ENCODE measurements at places on chromosomes 13 and 19. TPM values are rescaled to one million over a fixed set of nuclear protein-coding genes. Genes with fewer than 3 reads are reported as not detected.

Gene CDKN2D
- total RNA-seq = 6.2 TPM

DNA sequence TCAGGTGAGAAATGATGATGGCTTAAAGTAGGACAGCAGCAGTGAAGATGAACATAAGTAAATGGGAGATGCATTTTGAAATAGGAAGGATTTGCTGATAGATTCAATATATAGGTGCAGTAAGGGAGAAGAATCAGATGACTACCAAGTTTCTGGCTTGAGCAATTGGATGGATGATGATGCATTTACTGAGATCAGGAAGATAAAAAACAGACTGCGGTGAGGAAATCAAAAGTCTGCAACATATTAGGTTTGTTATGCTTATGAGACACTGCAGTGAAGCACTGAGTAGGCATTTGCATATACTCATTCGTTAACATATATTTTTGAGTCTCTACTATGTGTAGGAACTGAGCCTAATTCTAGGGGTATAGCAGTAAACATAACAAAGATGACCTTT, 184.2 kb downstream of the LACC1 start:
- DNase-seq = no peak

DNA sequence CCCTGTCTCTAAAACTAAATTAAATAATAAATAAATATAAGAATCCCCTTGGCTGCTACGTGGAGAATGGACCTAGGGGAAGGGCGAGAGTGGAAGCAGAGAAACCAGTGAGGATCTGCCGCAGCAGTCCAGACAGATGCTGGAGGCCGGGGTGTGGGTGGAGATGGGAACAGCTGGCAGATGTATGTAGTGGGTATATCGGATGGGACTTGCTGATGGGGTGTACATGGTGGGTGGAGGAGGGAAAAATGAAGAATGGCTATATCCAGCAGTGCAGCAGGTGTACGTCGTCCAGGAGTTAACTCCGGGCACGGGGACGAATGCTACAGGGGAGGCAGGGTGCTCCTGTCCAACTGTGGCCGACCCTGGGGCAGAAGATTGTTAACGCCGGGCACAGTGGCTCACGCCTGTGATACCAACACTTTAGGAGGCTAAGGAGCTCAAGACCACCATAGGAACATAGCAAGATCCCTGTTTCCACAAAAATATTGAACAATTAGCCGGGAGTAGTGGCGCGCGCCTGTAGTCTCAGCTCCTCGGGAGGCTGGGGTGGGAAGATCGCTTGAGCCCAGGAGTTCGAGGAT, 654 bp downstream of the CEP89 start:
- no peak for DNase-seq

- no peak for DNase-seq
These were observed 21.1 kb downstream of the ZNF473 start for GRCh38 chr19:50046649-50047503.
